RKO (cell line): ENCODE measurements at places on chromosomes 7 and 10.

GRCh38 chr10:132061465-132061864 is 4.3 kb upstream of the JAKMIP3 start:
- DNase-seq, result no peak

DNA sequence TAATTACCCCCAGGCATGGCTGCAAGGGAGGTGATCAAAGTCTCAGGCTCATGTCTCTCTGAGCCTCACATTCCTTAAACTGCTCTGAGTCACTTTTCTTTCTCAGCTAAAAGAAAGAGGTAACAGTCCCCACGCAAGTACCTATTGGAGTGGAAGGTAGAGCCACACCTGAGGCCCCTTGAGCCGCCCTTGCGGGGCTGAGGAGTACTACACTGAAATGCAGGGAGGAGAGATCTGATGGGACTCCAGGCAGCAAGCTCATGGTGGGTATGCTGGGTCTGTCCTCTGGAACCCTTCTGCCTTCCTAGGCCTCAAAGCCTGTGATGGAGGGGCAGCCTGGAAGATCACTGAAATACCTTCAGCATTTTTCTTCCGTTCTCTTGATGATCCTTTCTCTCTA is 960.0 kb downstream of the DNAJB9 start:
- no peak for DNase-seq

DNA sequence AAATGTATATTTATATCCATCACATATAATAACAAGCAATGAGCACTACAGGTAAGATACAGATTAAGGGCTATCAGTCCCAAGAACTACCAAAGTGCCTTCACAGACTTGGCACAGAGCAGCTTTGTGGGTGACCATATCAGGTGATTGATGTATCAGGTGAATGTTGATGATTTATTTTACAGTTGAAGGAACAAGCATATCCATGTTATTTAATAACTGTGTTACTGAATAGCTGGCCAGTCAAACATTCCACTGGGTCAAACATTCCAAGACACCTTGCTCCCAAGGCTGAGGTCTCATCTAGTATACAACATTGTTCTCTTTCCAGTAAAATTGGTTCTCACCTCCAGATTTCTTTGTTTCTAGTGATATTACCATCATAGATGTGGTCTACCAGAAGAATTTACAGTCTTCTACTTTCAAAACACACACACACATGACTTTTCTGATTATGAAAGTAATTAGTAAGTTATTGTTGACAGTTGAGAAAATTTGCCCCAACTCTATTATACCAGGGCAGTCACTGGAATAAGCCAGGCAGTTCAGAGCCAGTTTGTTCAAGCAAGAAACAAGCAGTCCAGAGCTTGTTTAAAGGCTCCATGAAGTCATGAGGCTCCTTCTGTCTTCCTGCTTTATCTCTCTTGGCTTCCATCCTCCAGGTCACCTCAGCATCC is 68.2 kb downstream of the ELAPOR2 start:
- no peak for DNase-seq

GRCh38 chr7:30750683-30751650 is 968 bp upstream of the INMT start:
- DNase-seq, result no peak

GRCh38 chr7:50304911-50305582 is 531 bp downstream of the IKZF1 start:
- DNase-seq, result no peak

DNA sequence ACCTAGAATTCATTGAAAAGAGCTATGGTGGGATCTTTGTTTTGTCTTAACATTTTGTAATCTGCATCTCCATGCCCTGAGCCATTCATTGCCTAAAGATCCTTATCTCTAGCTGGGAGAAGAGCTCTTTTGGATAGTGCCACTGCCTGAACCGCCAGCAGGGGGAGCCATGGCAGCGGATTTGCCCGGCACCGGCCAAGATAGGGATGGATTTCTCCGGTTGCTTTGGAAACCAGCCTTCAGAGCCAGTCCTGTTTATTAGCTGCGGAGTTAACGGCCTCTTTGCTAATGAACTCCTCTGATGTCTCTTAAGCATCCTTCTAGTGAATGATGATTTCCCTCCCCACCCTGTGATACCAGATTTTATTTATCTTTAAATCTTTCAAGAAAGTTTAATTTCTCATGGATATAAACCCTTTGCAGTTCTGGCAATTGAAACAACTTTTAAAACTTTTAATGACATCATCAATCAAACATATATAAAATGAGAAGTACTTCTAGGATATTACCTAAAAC is 58.2 kb upstream of the LYZL2 start:
- DNase-seq, result peak; percentile 78

- no peak for DNase-seq
Observed at GRCh38 chr10:63562857-63563256, 41.7 kb downstream of the REEP3 start.

- DNase-seq, result no peak
Observed at GRCh38 chr10:99827936-99828335, 45.5 kb downstream of the ABCC2 start.

- DNase-seq, result no peak
Observed at GRCh38 chr10:5206799-5207198, 10.2 kb downstream of the AKR1C4 start.

DNA sequence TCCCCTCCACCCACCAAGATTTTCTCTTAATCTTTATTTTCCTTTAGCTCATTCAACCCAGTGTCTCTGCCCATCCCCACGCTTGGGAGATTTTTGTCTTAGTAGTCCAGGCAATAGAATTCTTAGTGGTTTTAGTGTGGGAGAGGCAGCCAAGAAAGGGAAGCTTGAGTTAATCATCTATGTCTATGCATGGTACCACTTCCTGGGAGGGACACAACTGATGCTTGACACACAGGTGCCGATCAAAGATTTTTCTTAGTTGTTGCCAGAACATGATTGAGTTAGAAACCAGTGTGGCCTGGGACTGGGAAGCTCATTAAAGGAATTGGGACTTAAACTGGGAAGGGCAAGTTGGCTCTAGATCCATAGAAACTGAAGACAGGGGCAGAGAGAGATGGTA is 3.1 kb downstream of the STRA8 start:
- no peak for DNase-seq

DNA sequence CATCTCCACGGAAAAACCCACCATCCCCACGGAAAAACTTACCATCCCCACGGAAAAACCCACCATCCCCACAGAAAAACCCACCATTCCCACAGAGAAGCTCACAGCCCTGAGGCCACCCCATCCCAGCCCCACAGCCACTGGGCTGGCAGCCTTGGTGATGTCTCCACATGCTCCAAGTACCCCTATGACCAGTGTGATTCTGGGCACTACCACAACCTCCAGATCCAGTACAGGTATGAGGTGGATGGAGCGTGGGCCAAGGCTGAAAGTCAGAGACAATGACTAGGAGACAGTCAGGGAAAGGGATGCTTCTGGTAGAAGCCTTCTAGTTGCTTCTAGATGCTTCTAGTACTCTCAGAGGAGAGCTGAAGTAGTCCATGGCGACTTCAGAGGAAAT is 19.6 kb downstream of the ZAN start:
- DNase-seq, result peak; percentile 18

- no peak for DNase-seq
Observed at GRCh38 chr10:64519831-64520230, 998.6 kb downstream of the REEP3 start.

- DNase-seq, result peak; percentile 96
Observed at GRCh38 chr7:32937344-32938174, 19.7 kb upstream of the FKBP9 start.

GRCh38 chr10:33174674-33175434 is 159.6 kb downstream of the NRP1 start:
- no peak for DNase-seq

DNA sequence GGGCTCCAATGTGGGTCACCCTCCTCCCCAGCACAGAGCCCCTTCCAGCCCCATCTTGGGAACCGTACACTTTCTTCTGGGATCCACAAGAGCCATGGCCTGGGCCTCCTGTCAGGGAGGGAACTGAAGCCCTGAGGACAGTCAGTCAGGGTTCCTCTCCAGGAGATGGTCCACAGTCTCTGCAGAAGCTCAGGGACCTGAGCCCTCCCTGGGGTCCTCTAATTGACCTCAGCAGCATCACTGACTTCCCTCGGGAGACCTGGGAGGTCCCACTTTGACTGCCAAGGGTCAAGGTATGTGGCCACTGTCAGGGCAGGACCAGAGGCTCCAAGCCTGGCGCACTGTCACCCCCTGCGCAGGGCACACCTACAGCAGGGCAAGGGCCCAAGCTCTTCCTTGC is 32.3 kb downstream of the NOD1 start:
- no peak for DNase-seq

GRCh38 chr7:51123322-51124019 is 193.1 kb downstream of the COBL start:
- peak; percentile 96 for DNase-seq

DNA sequence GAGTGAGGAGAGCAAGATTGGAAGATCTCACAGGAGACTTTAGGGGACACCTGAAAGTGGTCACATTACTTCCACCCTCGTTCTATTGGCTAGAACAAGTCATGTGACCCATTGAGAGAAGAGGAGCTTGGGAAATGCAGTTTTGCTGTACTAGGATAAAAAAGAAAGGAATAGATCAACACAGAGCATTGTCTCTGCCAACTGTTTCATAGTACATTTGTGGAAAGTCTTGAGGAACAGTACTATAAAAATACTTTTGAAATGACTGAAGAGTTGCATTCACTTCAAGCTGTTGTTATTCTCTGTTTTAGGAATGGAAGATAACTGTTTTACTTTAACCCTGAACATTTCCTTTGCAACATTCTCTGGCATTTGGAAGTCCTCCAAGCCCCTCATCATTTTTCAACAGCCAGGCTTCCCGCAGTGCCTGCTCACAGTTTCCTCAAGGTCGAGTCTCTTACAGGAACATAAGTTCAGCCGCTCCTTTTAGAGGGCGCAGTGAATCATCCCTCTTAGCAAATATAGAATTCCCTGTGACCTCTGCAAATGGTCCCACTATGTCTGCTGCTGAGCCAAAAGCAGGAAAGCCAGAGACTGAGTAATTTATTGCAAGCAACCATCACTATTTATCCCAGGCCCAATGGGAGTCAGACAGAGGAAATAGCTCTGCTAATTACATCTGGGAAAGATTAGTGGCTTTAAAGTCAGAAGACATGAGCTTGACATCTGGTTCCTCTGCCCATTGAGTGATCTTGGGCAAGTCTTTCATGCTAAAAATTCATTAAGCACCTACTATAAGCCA is 40.7 kb downstream of the MRPL32 start:
- DNase-seq, result peak; percentile 2

DNA sequence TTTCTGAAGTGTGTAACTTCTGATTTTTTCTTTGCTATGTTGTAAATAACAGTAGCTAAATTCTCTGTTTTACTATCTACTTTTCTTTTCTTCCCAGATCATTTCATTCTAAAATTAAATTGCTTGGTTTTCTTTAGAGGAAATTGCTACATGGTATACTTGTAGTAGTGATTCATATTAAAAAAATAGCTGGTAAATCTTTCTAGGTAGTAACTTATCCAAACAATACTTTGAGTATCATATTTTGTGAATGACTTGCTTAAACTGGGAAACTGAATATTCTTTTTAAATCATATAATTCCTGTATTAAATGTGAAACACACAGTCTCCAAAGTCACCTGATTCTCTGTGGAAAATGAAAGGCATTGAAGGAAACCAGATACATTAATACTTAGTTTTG is 85.5 kb downstream of the ZNRF2 start:
- no peak for DNase-seq

- no peak for DNase-seq
Observed at GRCh38 chr10:63972949-63973827, 452.0 kb downstream of the REEP3 start.

- no peak for DNase-seq
Observed at GRCh38 chr10:88852327-88852726, 683 bp upstream of the ANKRD22 start.

GRCh38 chr7:107244613-107245012 is 75.8 kb downstream of the HBP1 start:
- DNase-seq, result no peak

DNA sequence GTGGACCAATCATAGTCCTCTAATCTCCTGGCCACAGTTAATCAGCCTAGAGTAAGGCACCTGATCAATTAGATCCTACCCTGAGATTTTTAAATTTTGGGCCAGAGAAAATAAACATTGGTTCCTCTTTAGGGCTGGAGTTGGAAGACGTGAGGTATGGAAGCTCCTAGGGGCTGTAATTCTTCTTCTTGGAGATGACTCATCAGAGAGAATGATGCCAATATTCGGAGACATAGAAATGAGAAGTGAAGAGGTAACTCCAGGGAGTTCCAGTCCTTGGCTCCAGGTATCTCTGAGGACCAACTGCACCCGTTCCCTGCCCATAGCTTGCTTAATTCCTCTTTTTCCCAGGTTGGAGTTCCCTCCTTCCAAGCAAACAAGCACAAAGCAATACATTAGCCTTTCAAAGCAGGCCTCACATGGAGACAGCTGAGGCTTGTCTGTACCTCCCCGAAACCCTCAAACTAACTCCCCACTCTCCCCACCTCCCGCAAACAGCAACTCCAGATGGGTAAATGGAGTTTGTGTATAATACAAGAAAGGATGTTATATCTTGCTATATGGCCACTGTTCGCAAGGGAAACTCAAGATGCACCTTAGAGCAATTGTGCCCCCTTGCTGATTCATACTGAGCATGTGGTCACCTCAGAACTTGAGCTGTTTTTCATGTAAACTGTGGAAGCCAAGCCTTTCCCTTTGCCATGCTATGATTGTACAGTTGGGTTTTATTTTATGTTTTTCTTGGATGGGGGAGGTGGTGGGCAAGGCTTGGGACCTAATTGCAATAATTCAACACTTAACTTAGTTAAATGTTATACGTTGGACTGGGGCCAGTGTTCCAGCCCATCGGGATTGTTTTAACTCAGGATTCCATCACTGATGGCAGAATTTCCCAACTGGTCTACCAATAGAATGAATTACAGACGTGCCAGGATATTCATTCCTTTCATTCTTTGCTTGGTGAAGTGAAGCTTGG is 29.3 kb downstream of the PIK3AP1 start:
- no peak for DNase-seq

- no peak for DNase-seq
Observed at GRCh38 chr10:95657250-95657649, 739 bp upstream of the ALDH18A1 start.

DNA sequence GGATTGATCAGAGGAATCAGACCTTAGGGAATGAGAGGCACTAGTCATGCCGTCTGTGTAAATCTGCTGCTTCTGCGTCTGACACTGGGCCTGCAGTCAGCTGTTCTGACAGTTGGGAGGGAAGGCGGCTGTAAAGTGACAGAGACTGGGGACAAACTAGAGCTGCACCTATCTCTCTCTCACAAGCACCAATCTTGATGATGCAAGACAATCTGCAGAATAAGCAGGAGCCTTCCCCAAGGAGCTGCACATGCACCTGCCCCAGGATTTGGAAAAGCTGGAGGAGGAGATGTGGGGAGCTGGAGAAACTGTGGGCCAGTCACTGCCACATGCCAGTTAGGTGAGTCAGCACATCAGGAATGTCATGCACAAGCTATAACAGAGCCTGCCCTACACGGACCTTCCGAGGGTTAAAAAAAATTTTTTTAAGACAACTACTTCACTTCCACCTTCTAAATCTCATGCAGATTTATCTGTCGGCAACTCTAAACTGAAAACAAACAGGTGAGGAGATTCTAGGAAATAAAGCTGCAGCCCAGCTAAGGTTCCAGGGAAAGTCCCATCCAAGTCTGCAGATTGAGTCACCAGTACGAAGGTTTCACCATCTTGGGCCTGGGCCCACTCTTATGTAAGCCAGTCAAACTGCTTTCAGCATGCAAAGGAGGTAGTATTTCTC is 39.2 kb downstream of the ENO4 start:
- peak; percentile 72 for DNase-seq
